ENCODE measurements at places on chromosomes 11 and 22.

GRCh38 chr22:44242946-44243724 lies 62.4 kb downstream of the PARVG start:
- no peak for DNase-seq

GRCh38 chr11:15920856-15921629 lies 435.3 kb downstream of the SOX6 start:
- no peak for DNase-seq

- no peak for DNase-seq
Measured at GRCh38 chr11:117679461-117679860, 117.6 kb downstream of the DSCAML1 start.

DNA sequence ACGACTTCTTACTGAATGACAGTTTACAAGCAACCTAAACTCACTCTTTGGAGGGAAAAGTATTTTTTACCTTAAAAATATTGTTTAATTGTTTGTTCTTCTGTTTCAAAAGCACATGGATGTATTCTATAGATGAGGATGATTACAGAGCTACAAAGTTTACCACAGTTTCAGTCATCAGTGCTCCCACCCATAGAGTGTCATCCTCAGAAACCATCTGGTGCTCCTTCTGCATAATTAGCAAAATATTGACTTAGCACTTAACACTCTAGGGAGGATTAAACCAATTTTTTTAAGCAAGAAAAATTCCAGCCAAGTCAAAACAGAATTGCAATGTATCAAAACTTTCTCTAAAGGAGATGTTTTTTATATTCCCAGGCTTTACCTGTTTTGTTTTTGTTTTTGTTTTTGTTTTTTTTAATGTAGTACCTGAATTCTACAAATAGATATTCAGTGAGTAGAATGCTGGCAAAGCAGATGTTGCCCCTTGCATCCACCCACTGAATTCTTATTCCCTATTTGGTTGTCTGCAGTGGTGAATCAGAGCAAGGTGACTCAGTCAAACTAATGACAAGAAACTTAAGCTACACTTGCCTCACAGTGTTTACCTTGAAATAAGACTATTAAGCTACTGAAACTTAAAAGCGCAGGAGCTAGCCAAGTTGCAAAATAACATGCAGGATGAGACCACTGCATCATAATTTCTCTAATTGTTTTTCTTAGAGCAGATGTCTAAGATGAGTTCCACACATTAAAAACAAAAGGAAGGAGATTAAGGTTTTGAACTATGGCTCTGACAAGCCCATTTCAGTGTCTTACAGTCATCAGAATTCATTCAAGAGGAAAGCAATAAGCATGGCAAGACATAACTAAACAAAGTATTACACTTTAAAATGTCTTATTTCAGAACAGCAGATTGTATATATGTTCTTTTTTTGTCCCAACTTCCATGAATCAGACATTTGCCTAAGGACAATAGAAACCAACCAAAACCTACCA lies 155.1 kb upstream of the SOX6 start:
- peak; percentile 38 for DNase-seq

All from BJ (cell line).